Cardiac atrium fibroblast (primary cell): ENCODE measurements at places on chromosomes 7 and 10. TPM values are rescaled to one million over a fixed set of nuclear protein-coding genes. Genes with fewer than 3 reads are reported as not detected.

ABCC2 gene
- 0.32 and 0.54 TPM in 2 replicates for total RNA-seq

PILRA gene
- total RNA-seq = 0.32 and 1.1 TPM in 2 replicates

SUGCT gene
- total RNA-seq = 1.6 and 2.9 TPM in 2 replicates

LIPK gene
- total RNA-seq = not detected in 2 replicates

MSMB gene
- total RNA-seq = not detected in 2 replicates
